ENCODE measurements at places on chromosomes 16 and 17.

GRCh38 chr17:49523706-49524472, 28.8 kb downstream of the NGFR start:
- no peak for DNase-seq

GRCh38 chr17:50364715-50365114, 8.3 kb downstream of the MRPL27 start:
- DNase-seq: no peak

DNA sequence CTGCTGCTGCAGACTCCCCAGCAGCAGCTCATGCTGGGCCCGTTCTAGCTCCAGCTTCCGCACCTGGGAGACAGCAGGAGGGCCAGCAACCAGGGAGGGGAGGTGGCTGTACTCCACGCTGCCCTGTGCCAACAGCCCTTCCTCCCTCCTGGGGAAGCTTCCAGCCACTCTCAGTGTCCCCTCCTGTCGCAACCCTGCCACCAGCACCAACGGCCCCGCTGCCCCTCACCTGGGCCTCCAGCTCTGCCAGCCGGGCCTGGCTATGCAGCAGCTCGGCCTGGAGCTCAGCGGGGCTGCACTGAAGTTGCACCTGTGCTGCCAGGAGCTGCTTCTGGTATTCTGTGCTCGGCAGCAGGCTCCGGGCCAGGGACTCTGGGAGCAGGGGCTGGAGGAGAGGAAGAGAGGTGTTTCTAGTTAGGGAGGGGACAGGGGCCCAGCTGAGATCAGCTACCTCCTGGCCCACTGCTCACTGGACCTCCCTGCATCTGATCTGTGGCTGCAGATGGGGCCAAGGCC, 15.4 kb upstream of the MRPL38 start:
- no peak for DNase-seq

DNA sequence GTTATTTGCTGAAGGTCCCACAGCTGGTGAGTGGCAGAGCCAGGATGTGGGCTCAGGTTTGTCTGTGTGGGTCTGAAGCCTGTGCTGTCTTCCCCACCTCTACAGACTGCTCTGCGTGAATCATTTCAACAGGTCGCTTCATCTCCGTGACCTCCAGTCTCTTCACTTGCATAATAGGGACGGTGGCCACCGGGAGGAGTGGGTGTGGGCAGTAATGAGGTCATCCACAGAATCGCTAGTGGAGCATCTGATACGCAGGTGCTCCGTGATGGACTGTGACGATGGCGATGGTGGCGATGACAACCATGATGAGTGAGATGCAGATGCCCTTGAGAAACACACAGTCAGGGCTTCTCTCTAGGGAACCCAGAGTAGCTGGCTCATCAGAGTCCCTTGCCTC, 120.2 kb downstream of the RAP1GAP2 start:
- no peak for DNase-seq

DNA sequence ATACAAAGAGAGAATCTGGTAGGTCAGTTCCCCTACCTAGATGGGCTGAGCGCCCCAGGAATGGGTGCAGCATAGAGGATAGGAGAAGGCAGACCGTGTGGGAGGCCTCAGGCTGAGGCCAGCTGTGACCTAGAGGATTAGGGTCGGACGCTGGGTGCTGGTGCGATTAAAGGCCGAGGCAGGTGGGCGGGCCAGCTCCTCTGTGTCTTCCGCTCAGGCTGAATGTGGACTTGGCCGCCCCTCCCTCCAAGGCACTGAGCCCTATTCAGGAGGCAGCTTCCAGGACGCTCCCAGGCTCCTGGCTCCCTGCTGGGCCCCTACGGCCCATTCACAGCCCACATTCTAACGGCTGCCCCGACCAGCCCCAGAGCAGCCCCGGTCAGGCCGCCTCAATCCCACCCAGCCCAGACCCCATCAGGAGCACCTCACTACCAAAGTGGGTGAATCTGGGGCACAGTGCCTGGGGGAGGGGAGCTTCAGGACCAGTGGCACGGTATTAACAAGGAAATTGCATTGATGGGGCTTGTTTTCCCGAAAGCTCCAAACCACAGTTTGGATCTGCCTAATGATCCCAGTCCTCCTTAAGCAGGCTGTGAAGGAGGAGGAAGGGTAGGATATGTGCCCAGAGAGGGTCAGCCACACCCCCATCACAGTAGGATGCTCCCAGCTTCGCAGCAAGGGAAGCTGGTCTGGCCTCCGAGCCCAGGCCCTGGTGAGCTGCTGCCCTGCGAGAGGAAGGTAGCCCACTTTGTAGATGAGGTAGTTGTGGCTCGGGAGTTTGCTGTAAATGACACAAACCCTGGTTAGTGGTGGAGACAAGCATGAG, 14.5 kb downstream of the RHBDL3 start:
- no peak for DNase-seq

GRCh38 chr16:9836118-9836736, 346.0 kb downstream of the GRIN2A start:
- DNase-seq: no peak

- no peak for DNase-seq
Measured at GRCh38 chr16:67269766-67270165, 9.6 kb upstream of the PLEKHG4 start.

DNA sequence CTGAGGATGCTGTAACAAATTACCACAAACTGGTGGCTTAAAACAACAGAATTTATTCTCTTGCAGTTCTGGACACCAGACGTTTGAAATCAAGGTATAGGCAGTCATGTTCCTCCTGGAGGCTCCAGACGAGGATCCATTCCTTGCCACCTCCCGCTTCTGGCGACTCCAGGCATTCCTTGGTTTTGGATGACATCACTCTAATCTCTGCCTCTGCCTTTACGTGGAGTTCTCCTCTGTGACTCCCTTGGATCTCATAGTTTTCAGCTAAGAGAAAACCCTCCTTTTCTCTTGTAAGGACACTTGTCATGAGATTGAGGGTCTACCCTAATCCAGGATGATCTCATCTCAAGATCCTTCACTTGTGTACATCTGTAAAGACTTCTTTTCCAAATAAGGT, 31.4 kb upstream of the HS3ST3B1 start:
- no peak for DNase-seq

GRCh38 chr17:77744066-77744988, 214.2 kb upstream of the TNRC6C start:
- no peak for DNase-seq

GRCh38 chr16:78930561-78930960, 670.0 kb downstream of the MAF start:
- DNase-seq: no peak

DNA sequence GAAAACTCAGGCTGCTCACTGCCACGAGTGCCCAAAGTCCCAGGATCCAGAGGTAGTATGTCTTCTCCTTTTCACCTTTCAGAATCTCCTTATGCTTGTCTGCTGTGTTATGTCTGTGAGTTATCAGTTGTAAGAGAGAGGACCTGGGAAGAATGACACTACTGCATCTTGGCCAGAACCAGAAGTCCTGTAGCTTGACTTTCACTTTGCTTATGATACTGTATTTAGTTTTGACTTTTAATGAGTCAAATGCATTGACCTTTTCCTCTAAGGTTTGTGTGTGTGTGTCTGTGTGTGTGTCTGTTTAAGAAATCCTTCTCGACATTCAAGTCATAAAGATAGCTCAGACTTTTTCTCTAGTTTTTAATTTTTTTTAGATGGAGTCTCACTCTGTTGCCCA, 43.4 kb downstream of the BMERB1 start:
- no peak for DNase-seq

DNA sequence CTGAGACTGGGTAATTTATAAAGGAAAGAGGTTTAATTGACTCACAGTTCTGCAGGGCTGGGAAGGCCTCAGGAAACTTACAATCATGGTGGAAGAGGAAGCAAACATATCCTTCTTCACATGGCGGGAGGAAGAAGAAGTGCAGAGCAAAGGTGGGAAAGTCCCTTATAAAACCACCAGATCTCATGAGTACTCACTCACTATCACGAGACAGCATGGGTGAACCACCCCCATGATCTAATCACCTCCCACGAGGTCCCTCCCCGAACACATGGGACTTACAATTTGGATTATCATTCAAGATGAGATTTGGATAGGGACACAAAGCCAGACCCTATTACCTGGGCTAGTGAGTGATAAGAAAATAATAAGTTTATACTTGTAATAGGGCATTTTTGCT, 70.6 kb upstream of the HS3ST2 start:
- DNase-seq: no peak

DNA sequence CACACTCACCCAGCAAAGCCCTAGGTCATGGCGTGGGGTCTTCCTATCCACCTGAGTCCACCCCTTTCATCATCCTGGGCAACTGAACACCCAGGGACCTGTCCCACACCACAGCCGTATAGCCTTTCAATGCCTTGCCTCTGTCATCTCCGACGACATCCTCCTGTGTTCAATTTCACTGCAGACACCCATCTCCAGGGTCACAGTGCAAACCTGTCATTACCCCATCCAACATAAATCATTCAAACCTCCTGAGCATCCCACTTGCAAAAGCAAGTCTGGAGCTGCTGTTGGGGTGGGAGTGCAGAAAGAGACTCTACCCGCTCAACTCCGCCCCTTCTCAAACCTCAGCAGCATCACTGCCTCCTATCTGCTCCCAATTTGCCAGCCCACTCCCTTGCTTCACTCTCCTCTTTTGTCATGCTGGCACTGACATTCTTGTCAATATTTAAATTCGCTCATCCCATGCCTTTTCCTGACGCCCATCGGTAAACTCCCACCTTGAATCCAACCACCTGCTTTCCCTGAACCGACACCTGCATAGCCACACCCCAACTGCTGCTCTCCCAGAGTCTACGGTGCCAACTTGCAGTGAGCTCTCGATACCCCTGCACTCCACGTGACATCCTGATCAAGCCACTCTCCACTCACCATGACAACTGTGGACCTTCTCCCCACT, 37.0 kb downstream of the MARF1 start:
- no peak for DNase-seq
